Spleen (tissue), 13 donors: ENCODE measurements at places on chromosomes 12 and 14. TPM values are rescaled to one million over a fixed set of nuclear protein-coding genes. Genes with fewer than 3 reads are reported as not detected.

- H3K27ac ChIP-seq: no peak overlapping the region
- H3K36me3 ChIP-seq: no peaks in the 10 kb centered on the region
- no peaks in the 10 kb centered on the region for H3K4me1 ChIP-seq
- DNase-seq: no peak
- no peaks in the 10 kb centered on the region for H3K27me3 ChIP-seq
Measured at GRCh38 chr14:35433826-35434225, 29.3 kb upstream of the NFKBIA start.

DNA sequence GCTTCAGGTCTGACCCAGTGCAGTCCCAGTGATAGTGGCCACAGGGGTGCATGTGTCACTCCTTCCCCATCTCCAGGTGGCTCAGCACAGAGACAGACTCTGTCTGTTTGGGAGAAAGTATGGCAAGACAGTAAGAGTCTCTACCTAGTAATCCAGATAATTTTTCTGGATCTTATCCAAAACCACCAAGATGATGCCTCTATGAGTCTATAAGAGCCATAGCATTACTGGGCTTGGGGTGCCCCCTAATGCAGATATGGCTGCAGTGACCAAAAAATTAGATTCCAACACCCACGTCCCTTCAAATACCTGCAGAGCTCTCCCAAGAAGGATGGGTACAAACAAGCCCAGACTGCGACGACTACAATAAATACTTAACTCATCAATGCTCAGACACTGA lies 123.8 kb downstream of the GRIP1 start:
- no peaks in the 10 kb centered on the region for H3K36me3 ChIP-seq
- H3K4me1 ChIP-seq: no peaks in the 10 kb centered on the region
- no peak for DNase-seq
- H3K27me3 ChIP-seq: no peaks in the 10 kb centered on the region

DNA sequence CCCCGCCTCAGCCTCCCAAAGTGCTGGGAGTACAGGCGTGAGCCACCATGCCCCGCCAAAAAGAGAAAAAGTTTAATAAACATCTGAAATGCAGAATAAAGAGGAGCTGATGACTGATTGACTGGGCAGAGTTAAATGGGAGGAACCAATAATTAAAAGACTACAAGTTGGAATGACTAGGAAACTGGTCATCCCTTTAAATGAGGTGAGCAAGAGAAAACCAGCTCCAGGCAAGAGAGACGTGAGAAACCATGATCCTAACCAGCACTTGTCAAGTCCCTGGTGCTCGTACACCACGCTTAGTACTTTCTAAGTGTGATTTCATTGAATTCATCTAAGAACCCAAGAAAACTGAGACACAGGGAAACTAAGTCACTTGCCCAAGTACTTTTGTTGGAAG lies 47.9 kb downstream of the MAP1LC3B2 start:
- H3K36me3 ChIP-seq: no peaks in the 10 kb centered on the region
- H3K27me3 ChIP-seq: no peaks in the 10 kb centered on the region
- no peak for DNase-seq
- no peak overlapping the region for H3K27ac ChIP-seq
- H3K4me1 ChIP-seq: peaks cover 52% of the 10 kb centered on the region

CTSG gene
- 6.7 TPM for total RNA-seq

DNA sequence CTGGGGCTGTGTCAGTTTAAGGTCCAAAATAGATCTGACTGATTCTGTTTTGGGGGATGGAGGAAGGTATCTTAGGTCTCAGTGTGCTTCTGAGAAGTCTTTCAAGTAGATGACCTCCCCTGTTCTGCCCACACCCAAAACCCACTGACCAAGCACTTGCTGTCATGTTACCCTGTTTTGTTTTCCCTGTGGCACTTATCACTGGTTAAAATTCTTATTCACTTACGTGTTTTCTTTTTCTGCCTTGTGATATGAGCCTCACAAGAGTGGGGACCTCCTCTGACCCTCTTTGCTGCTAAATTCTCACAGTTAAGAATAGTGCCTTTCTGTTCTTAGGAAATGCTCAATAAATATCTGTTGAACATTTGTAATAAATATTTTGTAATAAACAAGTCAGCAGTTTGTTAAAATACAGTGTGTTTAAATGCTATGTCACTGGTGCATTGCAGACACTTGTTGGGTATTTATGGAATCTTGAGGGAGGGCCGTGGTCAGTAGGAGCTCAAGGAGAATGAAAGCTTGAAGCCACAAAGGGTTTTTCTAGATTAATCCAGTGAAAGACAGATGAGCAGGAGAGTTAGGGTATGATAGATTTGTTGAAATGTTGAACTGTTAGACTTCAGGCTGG lies 20.9 kb downstream of the PLEKHA5 start:
- DNase-seq: no peak
- H3K4me1 ChIP-seq: no peaks in the 10 kb centered on the region
- H3K4me3 ChIP-seq: no peak overlapping the region
- no peaks in the 10 kb centered on the region for H3K36me3 ChIP-seq
- no peaks in the 10 kb centered on the region for H3K27me3 ChIP-seq

DNA sequence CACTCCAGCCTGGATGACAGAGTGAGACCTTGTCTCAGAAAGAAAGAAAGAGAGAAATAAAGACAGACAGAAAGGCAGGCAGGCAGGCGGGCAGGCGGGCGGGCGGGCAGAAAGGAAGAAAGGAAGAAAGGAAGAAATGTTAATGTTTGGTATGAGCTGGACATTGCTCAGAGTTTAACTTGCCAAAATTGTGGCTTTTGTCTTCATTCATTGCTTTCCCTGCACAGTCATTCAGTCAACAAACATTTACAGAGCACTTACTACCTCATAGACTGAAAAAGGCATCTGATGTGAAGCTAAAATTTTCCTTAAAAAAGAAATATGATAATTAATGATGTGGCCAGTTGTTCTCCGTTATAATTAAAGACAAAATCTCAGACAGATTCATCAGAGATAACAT lies 247.1 kb downstream of the SPTSSA start:
- H3K4me1 ChIP-seq: no peaks in the 10 kb centered on the region
- DNase-seq: no peak
- no peak overlapping the region for H3K27ac ChIP-seq
- no peaks in the 10 kb centered on the region for H3K27me3 ChIP-seq
